ENCODE measurements at places on chromosomes 5 and 9.

DNA sequence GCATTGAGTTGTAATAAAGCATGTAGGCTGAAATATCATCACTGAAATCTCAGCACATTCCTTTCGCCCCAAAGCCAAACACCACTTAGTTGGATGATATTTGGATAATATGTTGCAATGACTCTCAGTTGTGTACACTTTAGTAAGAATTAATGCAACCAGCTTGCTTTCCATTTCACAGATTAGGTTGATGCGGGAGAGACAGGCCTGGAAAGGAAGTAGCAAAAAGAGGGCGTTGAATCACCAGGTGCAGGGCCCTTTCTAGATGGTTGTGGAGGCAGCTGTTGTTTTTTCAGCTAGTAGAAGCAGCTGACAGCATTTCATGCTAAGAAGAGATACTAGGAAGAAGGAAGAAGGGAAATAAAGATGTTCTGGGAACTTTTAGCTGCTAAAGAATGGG, 30.9 kb downstream of the DMRT3 start:
- DNase-seq = no peak

GRCh38 chr9:69797675-69798074, 22.9 kb upstream of the CFAP95 start:
- DNase-seq = no peak

DNA sequence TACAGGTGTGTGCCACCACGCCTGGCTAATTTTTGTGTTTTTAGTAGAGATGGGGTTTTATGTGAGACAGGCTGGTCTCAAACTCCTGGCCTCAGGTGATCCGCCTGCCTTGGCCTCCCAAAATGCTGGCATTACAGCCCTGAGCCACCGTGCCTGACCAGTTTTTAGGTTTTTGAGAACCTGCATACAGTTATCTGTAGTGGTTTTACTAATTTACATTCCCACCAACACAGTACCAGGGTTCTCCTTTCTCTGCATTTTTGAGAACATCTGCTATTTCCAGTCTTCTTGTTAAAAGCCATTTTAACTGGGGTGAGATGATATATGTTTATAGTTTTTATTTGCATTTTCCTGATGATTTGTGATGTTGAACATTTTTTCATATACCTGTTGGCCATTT, 12.8 kb downstream of the DMXL1 start:
- no peak for DNase-seq

- no peak for DNase-seq
These were observed 123.0 kb upstream of the CNTLN start for GRCh38 chr9:17011880-17012279.

- DNase-seq = no peak
These were observed 236.3 kb downstream of the NSG2 start for GRCh38 chr5:174281855-174282254.

DNA sequence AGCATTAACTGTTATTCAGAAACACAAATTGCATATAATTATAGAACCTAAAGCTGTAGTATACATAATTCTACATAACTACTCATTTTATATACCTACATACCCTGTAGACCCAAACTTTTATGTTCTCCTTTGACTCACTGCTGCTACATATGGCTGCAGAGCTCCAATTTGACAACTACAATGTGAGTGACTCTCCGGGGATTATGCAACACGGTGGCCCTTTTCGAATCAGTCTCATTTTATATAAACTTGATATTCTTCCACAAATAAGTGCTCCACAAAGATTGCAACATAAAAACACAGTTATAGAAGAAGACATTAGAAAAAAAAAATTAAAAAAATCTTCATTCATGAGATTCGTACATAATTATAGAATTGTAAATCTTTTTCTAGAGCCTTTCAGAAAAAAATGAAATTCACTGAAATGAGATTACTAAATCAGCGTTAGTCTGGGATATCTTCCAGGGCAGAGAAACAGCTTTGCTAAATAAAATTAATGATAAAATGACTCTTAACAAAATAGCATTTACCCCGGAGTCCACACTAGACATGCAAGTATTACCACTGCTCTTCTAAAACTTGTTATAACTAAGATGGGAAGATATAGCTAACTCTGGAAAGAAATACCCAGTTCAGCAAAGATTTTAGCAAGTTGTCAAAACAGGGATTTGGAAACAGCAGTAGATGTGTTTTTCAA, 52.6 kb downstream of the SRFBP1 start:
- DNase-seq = no peak

DNA sequence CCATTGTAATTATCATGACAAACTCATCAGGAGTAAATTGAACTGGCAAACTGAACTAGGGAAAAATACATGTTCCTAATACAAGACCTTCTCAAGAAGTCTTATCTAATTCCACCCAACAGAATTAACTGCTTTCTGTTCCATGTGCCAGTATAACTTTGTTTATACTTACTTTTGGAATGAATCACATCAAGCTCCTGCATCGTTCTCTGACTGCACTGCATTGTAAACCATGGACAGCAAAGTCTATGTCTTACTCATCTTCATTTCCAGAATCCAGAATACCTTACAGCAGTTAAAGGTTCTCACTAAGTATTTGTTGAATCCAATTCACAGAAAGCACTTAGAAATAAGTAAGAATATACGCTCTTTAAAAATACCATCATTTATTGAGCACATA, 102.8 kb downstream of the PLK2 start:
- DNase-seq = no peak

DNA sequence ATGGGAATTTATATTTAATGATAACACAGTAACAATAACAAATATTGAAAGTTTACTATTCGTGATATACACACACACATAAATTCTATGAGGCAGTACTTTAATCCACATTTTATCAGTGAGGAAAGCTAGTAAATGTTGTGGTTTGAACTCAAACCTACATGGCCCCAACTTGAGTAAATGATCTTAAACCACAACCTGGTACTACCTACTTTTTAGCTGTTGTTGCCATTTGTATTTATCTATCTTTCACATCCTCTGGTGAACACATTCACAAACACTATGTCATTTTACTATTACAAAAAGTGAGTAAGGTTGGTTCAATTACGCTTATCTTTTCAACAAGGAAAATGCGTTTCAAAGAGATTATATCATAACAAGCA, 186.1 kb downstream of the SMC2 start:
- no peak for DNase-seq

- no peak for DNase-seq
These were observed 44.2 kb upstream of the NKX2-5 start for GRCh38 chr5:173279166-173279565.

- DNase-seq = no peak
These were observed 16.6 kb downstream of the CCDC125 start for GRCh38 chr5:69315972-69316371.

DNA sequence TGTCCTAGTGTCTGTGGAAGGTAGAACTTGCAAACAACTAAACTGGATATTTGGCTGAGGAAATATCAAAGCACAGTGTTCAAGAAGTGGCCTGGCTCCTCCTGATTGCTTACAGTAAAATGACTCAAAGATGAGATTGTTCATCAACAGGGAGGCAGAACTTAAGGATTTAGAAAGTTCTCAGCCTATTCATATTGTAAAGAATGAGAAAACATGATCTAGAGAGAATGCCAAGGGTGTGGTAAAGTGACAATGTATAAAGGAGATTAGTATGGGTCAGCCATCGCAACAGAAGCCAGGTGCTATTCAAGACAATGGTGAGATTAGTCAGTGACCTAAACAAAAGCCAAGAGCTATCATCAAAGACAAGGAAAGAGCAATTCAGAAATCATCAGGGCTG, 372.3 kb downstream of the SPOCK1 start:
- no peak for DNase-seq

GRCh38 chr9:6672118-6672517, 26.6 kb upstream of the GLDC start:
- no peak for DNase-seq

GRCh38 chr9:90423661-90424193, 218.9 kb downstream of the DIRAS2 start:
- DNase-seq = no peak

GRCh38 chr5:173457482-173457881, 129.3 kb upstream of the STC2 start:
- no peak for DNase-seq

DNA sequence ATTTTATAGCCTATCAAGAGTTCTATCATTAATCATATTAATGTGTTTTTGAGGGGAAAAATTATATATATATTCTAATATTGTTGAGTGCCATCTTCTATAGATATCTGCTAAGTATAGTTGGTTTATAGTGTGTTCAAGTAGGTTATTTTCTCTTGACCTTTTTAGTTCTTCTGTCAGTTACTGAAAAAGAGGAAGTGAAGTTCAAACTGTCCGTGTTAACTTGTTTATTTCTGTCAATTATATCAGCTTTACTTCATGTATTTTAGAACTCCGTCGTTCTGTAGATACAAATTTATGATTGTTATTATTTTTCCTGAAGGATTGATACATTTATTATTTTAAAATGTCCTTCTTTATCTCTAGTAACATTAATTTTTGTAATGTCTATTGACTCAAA, 1209.1 kb downstream of the CDH12 start:
- no peak for DNase-seq

GRCh38 chr5:40478766-40479165, 200.9 kb upstream of the PTGER4 start:
- DNase-seq = no peak
